ENCODE measurements at places on chromosomes 6 and 20.
A peak's percentile ranks its signal among the peaks of the same experiment; 100 is the strongest.

- DNase-seq = no peak
Measured at GRCh38 chr6:36973190-36973589, 12.8 kb downstream of the MTCH1 start.

GRCh38 chr6:66993272-66993671, 1286.2 kb upstream of the EYS start:
- no peak for DNase-seq

DNA sequence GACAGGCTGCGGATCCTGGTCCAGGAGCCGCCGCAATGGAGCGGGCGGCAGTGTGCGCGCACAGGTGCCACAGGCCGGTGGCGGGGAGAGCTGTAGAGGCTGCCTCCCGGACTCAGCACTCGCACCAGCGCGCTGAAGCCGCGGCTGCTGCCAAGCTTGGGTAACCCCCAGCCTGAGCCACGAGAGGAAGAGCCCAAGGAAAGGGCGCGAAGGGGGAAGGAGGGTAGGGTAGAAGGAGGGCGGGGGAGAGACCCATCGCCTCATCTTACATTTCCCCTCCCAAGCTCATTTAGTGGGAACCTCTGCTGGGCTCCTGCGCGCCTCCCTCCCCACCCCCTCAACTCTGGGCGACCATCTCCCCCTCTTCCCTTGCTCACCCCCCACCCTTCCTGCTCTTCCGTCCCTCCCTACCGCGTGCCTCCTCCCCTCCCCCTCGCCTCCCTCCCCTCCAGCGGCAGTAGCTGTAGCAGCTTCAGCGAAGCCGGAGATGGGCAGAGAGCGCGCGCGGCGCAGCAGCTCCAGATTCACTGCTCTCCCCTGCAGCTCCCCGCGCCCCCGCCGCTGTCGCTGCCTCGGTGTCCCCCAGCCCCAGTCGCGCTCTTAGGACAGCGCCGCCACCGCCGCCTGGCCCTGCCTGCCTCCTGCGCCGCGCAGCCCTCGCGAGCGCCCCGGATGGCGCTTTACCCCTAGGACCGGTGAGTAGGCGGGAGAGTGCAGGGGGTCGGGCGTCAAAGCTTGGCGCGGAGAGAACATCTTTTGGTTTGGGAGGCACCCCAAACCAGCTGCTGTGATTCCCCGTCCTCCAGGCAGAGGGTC, at the start of gene FUT9:
Gene FUT9, plus strand, starts transcription at position 457 of the 816 bp plus-strand sequence. CDS start 187,182 bp downstream, outside the sequence.
- DNase-seq = no peak

DNA sequence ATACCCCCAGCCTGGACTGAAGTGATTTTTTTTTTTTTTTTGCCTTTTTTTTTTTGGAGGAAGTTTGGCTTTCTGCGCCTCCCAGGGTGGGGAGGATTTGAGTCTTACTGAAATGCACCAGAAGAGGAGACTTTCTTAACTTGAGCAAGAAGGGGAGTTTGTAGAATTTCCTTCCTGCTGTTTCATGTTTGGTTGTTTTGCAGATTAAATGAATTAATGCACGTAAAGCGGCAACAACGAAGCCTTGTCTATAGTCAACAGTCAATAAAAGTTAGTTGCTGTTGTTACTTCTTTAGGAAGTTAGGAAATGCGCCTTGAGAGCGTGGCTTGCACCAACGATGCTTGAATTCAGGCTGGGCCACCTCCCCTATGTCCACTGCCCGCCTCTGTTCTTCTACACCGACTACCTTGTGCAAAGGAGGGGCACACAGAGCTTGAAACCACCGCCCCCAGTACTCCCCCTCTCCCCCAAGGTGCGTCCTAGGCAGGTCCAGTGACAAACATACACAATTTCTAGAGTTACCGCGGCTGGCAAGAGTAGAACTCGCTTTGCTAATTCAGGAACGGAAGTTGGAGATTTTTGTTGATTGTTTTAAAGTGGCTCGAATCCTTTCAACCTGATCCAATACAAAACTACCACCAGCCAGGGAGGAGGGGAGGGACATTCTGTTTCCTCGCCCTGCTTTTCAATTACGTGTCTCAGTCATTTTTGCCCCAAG, 830 bp upstream of the CYP24A1 start:
- DNase-seq = no peak

- DNase-seq = peak; percentile 60
Measured at GRCh38 chr6:13561624-13562267, 12.7 kb upstream of the SIRT5 start.

DNA sequence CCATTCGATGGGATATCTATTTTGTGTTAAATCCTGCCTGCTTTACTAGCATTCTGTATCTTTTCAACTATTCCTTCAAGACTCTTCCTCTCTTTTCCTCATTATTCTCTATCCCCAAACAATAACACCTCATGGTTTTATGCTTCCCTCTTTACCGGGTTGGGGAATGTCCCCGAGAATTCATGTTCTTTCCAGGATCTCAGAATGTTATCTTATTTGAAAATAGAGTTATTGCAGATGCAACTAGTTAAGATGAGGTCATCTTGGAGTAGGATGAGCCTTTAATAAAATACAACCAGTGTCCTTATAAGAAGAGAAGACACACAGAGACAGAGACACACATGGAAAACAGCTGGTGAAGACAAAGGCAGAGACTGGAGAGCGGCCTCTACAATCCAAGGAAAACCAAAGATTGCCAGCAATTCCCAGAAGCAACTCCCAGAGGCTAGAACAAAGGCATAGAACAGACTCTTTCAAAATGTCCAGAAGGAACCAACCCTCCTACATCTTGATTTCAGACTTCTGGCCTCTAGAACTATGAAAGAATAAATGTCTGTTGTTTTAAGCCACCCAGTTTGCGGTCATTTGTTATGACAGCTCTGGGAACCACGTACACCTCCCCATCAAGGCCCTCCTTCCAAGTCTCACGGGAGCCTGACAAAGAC, 126.8 kb upstream of the TNFAIP3 start:
- DNase-seq = no peak

DNA sequence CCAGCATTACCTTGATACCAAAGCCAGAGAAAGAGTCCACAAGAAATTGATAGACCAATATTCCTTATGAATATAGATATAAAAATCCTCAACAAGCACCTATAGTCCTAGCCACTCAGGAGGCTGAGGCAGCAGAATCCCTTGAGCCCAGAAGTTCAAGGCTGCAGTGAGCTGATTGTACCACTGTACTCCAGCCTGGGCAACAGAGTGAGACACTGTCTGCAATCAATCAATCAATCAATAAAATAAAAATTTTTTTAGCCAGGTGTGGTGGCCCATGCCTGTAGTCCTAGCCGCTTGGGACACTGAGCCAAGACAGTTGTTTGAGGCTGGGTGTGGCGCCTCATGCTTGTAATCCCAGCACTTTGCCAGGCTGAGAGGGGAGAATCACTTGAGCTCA, 18.9 kb upstream of the SMIM29 start:
- no peak for DNase-seq

DNA sequence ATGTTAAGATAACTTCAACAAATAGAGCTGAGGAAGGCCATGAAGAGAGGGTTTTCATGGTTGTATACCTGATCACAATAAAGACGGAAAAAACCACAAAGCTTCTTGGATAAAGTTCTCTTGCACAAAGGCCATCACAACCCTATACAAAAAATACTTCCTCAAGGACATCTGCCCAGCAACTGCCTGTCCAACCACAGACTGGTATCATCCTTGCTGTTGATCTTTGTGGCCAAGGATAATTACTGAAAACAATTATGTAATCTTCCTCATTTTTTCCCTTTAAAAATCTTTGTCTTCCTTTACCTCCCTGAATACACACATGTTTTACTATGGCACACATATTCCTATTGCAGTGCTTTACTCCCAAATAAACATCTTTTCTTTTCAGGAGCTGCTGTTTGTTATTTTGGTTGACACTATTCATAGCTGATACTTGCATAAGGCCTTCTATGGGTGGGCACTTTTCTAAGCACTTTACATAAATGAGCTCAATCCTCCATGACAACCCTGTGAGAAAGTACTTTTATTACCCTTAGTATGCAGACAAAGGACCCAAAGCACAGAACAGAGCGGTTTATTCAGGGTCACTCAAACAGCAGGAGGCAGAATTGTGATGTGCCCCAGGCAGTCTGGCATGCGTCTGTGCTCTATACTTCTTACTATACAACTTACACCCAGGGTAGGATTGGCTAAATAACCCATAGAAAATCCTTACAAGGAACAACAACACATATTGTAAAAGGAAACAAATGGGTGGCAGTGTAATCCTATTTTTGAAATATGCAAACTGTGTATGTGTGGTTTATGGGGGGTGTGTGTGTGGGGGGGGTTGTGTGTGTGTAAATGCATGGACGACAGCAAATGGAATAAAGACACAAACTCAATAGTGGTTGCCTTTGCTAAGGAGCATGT, 35.1 kb downstream of the SNRNP48 start:
- peak; percentile 71 for DNase-seq

DNA sequence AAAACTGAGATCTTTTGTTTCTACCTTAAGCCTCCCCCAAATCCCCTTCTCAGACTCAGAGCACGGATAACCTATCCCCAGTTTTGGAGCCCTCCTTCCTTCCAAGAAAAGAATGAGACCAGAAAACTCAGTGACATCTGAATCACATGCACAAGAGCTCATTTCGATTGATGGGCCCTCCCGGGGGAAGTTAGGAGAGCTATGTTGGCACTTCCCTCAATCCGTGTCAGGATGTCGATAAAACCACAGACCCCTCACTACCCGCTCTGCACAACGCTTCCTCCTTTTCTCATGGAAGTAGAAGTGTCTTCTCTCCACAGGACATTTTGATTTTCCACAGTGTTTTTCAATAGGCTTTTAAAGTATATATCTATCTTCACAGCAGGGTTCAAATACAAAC, 332.4 kb downstream of the HACE1 start:
- peak; percentile 72 for DNase-seq

- no peak for DNase-seq
Measured at GRCh38 chr20:58651559-58651945, 469 bp downstream of the STX16 start.

- no peak for DNase-seq
Measured at GRCh38 chr20:37518606-37519507, 2.2 kb upstream of the NNAT start.

DNA sequence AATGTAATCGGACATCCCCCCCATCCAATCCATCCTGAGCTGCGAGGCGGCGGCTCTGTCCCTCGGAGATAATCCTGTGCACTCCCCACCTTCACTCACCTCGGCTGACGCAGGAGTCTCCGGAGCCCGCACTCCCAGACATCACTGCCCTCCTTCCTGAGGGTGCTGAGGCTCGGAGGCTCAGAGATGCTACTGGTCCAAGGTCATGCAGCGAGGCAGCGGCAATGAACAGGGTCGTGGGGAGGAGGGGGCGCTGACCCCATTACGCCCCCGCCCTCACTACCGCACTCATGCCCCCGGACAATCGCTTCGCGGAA, 485 bp downstream of the ADISSP start:
- no peak for DNase-seq

DNA sequence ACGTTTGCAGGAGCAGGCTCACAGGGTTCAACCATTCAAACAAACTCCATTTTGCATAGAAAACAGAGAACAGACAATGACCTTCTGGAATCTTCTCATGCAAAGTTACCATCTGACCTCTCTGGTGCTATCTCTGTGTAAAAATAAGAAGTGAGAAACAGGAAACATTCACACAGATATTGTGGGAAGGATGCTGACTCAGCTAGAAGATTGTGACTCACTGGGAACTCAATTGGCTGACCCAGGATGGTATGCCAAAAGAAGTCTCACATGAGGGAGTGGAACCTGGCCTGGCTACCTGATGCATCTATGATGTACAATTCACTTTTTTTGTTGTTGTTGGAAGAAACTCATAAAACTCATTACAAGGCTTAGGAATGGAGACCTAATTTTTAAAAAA, 61.1 kb upstream of the TBX18 start:
- no peak for DNase-seq

GRCh38 chr6:131431718-131432117, 141.3 kb upstream of the ARG1 start:
- no peak for DNase-seq

- DNase-seq = peak; percentile 73
Measured at GRCh38 chr20:53943522-53944291, 126.7 kb downstream of the BCAS1 start.

GRCh38 chr6:35691027-35691824, 2.5 kb upstream of the FKBP5 start:
- DNase-seq = peak; percentile 72

DNA sequence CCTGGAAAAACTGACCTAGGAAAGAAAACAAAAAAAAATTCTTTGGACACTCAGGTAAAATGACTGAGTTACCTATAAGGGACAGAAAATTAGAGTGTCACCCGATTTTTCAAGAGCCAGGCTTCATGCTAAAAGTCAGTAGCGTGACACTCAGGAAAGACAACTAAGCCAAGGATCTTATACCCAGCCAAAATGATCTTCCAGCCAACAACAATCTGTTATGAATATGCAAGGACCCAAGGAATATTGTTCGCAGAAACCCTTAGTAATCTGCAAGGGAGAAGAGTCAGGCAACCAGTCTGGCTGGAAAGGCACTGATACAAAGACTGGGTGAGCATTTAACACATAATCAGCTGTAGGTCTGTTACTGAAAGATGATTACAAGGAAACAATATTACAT, 203.6 kb downstream of the GMPR start:
- no peak for DNase-seq

DNA sequence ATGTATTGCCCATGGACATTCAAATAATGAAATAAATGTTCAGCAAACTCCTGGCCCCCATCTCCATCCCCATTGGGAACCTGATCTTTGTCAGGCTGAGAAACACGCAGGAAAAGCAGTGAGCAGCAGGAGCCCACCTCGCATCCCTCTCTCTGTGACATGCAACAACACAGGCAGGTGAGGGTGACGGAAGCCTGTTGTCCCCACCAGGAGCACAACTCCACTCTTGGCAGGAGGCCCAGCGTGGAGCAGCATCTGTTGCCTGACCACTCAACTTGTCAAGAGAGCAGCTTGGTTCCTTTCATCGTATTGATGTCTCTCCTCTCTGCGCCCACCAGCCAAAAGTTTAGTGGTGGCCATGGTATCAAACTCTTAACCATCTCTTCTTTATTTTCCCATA, 586.9 kb upstream of the ARID1B start:
- no peak for DNase-seq

GRCh38 chr6:150560004-150560883, 39.4 kb upstream of the PLEKHG1 start:
- DNase-seq = no peak

GRCh38 chr6:105515054-105515453, 112.2 kb upstream of the PREP start:
- DNase-seq = no peak

DNA sequence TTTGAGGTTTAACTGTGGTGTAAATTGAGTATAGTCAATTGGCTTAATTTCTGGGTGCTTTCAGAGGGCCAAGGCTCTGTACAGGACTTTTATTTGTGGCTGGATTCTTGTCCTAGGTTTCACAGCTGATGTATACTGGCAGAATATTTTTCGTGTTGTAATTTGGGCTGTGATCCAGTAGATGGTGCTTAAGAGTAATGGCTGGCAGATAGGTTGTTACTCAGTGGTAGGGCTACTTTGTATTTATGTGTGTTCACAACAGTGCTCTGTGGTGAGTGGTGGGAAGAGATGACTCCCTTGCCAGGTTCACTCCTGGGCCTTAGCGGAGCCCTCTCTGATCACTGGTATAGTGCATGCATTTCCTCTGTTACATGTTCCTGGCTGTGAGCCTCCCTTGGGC, 34.5 kb upstream of the FERMT1 start:
- DNase-seq = peak; percentile 36
